ENCODE measurements at places on chromosomes 13 and 19.

DNA sequence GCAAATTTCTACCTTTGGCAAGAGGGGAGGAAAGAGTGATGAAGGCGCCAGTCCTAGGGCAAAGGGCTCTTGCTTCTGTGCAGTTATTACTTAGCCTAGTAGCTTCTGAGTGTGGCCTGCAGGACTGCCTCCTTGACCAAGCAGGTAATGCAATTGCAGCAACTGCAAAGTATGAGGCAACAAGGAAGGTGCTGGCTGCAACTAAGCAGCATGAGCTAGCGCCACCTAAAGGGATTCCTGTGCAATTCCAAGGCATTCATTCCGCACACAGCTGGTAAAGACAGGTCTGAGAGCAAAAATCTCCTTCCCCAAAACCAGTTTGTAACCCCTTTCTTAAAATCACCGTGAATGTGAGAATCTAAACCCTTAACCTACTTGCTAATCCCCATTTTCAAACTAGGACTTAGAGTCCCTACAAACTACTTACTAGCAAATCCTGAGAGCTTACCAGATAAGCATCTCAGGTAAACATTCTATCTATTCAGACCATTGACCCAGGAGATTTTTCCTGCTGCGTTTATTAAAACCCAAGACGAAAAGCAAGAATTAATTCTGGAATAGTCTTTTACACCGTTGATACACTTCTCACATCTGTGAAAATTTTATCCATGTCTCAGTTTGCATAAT lies 62.9 kb downstream of the DCT start:
- no peak overlapping the region for H3K27ac ChIP-seq
- H3K36me3 ChIP-seq, result peaks cover 3% of the 10 kb centered on the region
- H3K27me3 ChIP-seq, result no peaks in the 10 kb centered on the region
- no peak overlapping the region for H3K4me3 ChIP-seq
- H3K4me1 ChIP-seq, result peaks cover 22% of the 10 kb centered on the region

DNA sequence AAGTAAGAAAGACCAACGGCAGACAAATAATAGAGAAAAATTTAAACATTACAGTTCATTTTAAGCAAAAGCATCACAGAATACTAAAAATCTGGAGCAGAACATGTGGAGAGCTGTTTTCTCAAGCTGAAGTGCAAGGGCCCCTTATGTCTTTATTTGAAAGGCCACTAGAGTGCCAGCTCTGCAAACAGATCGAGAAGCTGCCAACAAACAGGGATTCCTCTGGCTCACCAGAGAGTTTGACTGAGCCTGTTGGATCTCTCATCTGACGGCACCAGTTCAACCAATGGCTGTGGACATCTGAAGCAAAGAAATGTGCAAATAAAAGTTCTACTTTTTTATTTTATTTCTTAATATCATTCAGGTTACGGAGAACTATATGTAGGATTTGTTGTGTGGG lies 119.7 kb downstream of the COL4A2 start:
- no peaks in the 10 kb centered on the region for H3K36me3 ChIP-seq
- peaks cover 5% of the 10 kb centered on the region for H3K4me1 ChIP-seq
- H3K27me3 ChIP-seq, result peaks cover 66% of the 10 kb centered on the region
- DNase-seq, result no peak

- H3K27me3 ChIP-seq, result no peaks in the 10 kb centered on the region
- no peak for DNase-seq
- no peaks in the 10 kb centered on the region for H3K36me3 ChIP-seq
- no peak overlapping the region for H3K4me3 ChIP-seq
Observed at GRCh38 chr13:76214001-76214400, 577.9 kb downstream of the LMO7 start.

- H3K4me1 ChIP-seq, result no peaks in the 10 kb centered on the region
- DNase-seq, result no peak
- H3K4me3 ChIP-seq, result no peak overlapping the region
- H3K27me3 ChIP-seq, result no peaks in the 10 kb centered on the region
- no peaks in the 10 kb centered on the region for H3K36me3 ChIP-seq
- no peak overlapping the region for H3K27ac ChIP-seq
Observed at GRCh38 chr19:28305513-28305912, 907.4 kb downstream of the UQCRFS1 start.

DNA sequence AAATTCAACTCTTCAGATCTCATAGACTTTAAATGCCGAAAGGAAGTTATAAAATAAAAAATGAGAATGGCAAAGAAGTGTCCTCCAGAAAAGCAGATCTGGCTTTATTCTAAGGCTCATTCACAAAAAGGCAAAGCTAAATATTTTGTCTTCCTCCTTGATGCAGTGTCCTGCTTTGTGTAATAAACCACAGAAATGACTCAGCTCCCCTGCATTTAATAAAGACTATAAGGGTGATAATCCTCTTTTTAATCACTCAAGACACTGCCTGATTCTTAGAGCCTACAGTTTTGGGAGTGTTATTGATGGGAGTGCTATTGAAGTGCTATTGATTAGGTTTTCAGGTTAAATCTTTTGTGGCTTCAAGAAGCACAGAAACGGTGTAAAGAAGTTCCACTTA lies 482.0 kb downstream of the PCDH20 start:
- H3K27ac ChIP-seq, result no peak overlapping the region
- H3K4me3 ChIP-seq, result no peak overlapping the region
- H3K27me3 ChIP-seq, result no peaks in the 10 kb centered on the region
- H3K4me1 ChIP-seq, result no peaks in the 10 kb centered on the region
- no peak for DNase-seq
